Glomerular endothelial cell (primary cell): ENCODE measurements at places on chromosomes 12 and 14.

DNA sequence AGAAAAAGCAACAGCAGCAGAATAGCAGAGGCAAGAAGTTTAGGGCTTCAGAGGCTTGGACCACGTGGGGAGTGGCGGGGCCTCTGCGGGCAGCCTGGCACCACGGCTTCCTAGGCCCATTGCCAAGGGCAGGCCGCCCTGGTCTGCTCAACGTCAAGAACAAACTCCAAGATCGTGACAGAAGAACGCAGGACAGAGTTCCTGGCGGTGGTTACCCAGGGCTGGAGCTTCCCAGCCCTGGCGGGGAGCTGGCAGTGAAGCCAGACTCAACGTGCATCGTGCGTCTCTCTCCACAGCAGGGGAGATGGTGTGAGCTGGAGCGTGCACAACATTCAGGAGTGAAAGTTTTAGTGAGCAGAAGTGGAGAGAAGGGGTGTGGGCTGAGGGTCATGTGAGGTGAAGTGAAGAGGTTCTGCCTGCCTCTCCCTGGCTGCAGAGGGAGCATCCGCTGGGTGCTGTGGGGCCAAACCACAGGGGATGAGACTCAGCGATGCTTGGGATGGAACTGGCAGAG, 13.9 kb upstream of the CACNA2D4 start:
- DNase-seq = no peak

DNA sequence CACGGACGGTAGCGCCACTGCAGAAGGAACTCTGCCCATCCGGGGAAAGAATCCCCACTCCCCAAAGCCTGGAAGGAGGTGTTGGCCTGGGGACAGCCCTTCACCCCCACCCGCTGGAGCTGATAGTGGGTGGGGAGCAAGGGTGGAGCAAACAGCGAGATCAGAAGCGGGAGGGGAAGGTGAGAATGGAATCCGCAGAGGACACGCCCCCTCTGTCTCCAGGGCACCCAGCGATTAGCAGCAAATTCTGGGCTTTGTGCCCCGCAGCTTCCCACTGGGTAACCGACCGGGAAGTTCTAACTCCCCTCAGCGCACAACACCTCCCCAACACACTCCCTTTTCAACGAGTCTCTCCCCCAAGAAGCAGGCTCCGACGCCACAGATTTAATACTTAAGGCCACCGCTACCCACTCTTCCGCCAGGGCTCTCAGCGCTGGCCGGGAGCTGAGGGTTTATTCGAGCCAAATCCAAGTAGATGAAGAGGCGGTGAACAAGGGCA, 1.4 kb downstream of the SLC25A29 start:
- DNase-seq = no peak

DNA sequence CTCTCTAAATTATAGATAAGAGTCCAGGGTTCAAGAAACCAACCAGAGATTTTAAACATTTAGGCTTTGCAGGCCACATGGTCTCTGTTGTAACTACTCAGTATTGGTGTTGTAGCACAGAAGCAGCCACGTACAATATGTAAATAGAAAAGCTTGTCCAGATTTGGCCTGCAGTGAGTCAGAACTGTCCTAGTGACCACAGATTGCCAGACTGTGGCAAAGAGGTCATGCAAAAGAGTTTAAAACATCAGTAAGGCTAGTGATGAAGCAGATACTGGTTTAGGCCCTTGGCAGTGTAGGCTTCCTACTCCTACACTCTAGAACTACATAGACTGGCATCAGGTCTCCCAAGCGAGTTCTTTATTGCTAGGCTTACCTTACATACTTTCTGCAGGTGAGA, 117.6 kb upstream of the GARIN6 start:
- DNase-seq = no peak

DNA sequence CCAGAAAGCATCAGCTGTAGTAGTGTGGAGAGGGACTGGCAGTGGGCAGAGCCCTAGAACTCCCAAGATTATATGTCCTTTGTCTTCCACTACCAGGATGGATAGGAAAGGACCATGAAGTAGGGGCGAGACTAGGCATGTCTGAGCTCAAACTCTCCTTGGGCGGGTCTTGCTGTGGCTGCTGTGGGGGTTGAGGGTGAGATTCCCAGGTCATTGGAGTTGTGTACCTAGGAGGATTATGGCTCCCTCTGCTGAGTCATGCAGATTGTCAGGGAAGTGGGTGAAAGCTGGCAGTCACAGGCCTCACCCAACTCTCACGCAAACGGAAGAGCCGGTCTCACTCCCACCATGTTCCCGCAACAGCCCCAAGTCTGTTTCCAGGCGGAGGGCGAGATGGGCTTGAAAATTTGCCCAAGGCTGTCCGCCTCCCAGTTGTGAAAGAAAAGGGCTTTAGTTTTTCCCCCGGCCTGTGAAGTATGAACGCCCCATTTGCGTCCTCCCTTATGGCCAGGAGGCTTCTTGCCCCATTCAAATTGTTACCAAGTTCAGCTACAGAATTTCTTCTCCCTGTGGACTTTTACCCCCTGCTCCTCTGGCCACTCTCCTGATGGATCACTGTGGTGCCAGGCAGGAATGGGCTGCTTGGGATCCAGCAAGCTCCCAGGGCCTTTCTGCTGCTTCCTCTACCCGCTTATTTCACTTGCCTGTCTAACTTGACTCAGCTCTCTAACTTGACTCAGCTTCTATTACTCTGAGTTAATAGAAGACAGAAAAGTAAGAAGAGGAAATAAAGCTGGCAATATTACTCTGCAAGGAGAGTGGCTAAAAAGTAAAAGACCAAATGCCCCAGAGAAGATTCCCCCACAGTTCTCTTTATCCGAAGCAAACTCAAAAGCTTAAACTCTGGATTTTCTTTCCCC, 159.3 kb downstream of the SLC2A13 start:
- no peak for DNase-seq

DNA sequence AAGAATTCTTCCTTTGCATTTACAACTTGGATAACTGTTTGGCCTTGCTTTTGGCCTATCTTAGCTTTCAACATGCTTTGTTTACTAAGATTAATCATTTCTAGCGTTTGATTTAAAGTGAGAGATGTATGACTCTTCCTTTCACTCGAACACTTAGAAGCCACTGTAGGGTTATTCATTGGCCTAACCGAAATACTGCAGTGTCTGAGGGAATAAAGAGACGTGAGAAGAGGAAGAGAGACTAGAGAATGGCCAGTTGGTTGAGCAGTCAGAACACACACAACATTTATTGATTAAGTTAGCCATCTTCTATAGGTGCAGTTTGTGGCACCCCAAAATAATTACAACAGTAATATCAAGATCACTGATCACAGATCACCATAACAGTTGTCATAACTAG, 62.3 kb upstream of the CCDC175 start:
- no peak for DNase-seq

GRCh38 chr14:23162800-23163199, 20.7 kb downstream of the SLC7A8 start:
- no peak for DNase-seq

- no peak for DNase-seq
These were observed 871.4 kb downstream of the C12orf50 start for GRCh38 chr12:87157791-87158190.

DNA sequence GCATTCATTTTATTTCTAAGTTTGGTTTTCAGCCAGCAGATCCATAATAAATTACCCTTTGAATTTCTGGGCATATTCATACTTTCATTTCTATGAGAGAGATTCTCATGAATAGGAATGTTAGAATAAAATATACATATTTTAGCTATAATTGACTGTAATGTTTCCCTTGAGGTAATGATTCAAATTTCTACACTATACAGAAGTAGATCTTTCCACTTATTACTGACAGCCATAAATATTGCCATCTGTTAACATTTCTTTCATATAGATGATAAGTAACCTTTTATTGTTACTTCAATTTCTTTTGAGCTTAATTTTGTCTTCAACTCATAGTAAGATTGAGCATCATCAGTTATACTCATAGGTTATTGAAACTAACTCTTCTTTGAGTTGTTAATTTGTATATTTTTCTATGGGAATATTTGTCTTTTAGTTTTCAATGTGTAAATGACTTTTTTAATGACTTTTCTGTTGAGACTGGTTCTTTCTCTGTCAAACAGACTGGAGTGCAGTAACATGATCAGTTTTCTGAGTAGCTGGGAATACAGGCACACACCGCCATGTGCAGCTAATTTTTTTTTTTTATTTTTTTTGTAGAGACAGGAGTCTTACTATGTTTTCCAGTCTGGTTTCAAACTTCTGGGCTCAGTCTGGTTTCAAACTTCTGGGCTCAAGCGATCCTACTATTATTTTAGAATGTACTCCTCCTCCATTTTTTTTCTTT, 991.6 kb downstream of the SLC6A15 start:
- DNase-seq = no peak

DNA sequence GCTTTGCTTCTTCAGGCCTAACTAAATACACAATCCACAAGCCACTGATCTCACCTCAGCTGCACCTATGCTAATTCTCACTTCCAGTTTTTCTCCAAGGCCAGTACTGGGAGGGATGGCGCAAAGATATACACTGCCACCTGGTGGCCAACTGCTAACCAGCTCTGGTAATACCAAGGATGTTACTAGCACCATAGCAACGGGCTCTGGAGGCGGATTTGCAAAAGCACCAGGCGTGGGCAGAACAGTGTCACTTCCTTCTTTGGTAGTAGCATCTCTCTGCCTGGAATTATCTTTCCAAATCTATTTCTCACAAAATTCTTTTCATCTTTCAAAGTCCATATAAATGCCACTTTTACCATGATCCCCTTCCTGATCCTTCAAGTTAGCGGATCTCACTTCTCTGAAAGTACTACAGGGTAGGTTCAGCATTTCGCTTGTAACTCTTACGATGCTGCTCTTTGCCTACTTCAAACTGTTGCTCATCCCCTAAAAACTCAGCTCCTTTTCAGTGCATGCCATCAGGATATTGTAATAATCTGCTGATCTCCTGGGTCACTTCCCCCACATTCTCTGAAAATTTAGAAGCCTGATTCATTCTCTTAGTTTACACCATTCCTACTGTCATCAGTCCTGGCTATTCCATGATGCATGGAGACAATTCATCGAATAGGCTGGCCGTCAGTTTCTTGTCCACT, 37.1 kb upstream of the FOXJ2 start:
- no peak for DNase-seq

- no peak for DNase-seq
These were observed 28.0 kb downstream of the ERH start for GRCh38 chr14:69370061-69370460.

DNA sequence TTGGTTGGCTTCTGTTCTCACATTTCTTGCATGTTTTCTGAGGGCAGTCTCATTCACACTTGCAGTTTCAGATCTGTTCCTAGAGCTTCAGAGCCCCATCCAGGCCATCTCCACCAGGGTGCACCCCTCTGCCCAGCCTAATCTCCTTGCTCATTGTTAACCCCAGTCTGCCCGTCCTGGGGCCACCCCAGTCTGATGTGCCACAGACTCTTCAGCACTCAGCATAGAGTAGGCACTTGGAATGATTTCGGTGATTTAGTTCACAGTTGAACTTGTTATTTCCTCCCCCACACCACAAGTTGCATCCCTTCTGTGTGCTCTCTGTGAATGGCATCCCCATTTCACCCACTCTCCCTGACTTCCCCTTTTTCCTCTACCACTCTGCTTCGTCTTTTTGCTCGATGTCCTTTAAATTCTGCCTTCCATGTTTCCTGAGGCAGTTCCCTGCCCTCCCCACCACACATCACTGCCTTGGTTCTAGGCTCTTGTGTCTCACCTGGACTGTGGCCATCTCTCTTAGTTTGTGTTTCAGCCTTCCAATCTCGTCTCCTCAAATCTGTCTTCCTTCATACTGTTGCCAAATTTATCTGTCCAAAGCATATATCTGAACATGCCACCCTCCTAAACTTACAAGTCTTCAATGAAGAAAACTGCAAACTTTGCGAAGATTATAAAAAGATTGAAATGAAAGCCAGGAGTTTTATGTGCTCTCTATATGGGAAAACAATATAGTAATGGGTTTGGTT, 41.5 kb downstream of the ANO6 start:
- no peak for DNase-seq

DNA sequence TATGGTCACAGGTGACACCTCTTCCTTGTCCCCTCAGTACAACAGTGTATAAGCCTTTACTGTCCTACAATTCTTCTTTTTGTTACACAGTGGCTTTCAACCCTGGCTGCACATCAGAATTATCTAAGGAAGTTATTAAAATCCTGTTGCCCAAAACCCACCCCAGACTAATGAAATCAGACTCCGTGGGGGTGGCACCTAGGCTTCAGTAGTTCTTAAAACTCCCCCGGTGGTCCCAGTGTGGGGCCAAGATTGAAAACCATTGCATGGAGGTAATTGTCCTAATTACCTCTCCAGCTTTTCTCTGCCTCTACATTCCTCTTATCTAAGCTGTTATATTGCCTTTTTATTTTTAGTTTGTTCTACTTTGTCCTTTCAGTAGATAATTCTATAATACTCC, 172.8 kb downstream of the DAD1 start:
- no peak for DNase-seq

GRCh38 chr14:33528655-33529054, 422.2 kb downstream of the EGLN3 start:
- DNase-seq = no peak
